Cardiac muscle cell (in vitro differentiated cells and primary cell): ENCODE measurements at places on chromosomes 12 and 14. TPM values are rescaled to one million over a fixed set of nuclear protein-coding genes. Genes with fewer than 3 reads are reported as not detected.

The SPRING1 gene
- 16.3 and 23.5 TPM in 2 replicates for total RNA-seq

The PRIMA1 gene
- 2.6 and 5.7 TPM in 2 replicates for total RNA-seq

The KRT72 gene
- total RNA-seq: not detected in 2 replicates

GRCh38 chr14:74922752-74923401, at the start of gene RPS6KL1:
TSS of gene RPS6KL1 (minus strand) at chr14:74923260. CDS start at chr14:74921541, 1,719 bp downstream.
- peak; percentile 76 for DNase-seq

- DNase-seq: no peak
Measured at GRCh38 chr12:2544230-2544629, 250.5 kb upstream of the FKBP4 start.

- no peak for DNase-seq
Measured at GRCh38 chr14:92581966-92582566, 68.5 kb downstream of the RIN3 start.

GRCh38 chr12:52945389-52946232, 3.3 kb upstream of the KRT18 start:
- peak; percentile 85 for DNase-seq

GRCh38 chr14:90534091-90534837, 137.4 kb downstream of the CALM1 start:
- DNase-seq: no peak

DNA sequence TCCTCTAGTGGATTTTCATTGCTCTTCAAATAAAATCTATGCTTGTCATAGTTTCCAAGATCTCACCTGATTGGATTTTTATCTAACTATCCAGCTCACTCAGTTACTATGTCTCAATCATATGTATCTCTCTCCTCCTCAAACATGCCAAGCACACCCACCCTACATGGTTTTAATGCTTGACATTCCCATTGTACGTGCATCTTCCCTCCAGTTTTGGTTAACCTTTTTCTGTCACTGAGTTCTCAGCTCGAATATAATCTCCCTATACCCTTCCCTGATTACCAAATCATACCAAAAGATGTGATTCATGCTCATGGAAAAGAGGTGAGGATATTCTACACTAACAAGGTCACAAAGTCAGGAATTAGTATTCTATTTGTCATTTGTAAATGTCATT, 12.0 kb upstream of the PTPRQ start:
- DNase-seq: no peak

DNA sequence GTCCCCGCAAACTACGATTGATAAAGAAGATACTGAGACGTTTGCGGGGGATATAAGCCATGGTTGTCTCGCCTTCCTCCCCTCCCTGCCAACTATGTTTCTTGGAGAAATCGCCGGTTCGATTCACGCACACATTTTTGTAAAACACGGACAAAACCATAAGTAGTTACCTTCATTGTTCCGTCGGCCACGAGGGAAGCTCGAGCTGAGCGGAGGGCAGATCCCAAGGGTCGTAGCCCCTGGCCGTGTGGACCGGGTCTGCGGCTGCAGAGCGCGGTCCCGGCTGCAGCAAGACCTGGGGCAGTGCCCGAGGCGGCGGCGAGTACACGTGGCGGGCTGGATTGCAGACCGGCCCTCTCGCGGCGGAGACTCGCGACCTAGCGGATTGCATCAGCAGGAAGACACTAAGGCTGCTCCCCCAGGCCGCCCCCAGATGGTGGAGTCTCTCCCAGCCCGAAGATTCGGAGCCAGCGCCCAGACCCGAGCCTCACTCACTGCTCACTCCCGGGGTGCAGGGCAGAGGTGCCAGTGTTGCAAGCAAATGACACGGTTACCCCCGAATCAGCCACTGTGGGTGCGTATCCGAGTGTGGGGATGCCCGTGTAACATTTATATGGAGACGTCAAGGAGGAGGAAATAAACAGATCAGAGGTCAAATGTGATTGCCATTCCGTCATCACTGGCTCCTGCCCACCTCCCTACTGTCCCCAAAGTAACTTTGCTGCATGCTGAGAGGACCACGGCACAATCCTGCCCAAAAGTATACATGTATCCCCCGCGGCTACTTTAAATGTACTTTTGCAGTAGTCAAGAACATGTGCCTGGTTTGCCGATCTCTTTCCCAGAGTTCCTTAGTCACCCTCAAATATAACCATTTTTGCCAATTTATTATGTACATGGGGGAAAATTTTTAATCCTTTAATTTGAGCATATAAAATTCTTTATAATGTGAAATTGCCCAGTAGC, at the start of gene BCAT1:
BCAT1 (minus strand) TSS at position 345 of the 966 bp plus-strand sequence; CDS start at position 176, 169 bp downstream.
- peak; percentile 91 for DNase-seq
